Kidney epithelial cell (primary cell): ENCODE measurements at places on chromosomes 2 and 18. TPM values are rescaled to one million over a fixed set of nuclear protein-coding genes. Genes with fewer than 3 reads are reported as not detected.

GRCh38 chr2:6053743-6054142 lies 361.6 kb downstream of the SOX11 start:
- DNase-seq = no peak

GRCh38 chr2:171185941-171186340 lies 25.2 kb upstream of the TLK1 start:
- DNase-seq = no peak

GRCh38 chr2:42328148-42328833 lies 32.7 kb downstream of the COX7A2L start:
- no peak for DNase-seq

DNA sequence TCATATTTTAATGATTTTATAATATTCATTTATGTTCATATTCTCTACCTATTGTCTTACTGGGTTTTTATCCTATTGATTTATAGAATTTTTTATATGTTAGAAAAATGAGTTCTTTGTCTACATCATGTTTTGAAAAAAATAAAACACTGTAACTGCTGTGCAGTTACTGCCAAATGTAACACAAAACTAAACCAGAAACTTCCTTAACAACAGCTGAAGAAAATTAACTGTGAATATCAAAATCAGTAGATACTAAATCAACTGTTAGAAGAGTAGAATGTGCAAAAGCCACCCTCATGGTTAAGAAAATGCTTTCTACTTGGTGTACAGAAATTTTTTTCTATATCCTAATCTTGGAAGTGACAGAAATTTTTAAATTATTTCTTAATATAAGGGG lies 69.5 kb downstream of the PTRHD1 start:
- DNase-seq = no peak

DNA sequence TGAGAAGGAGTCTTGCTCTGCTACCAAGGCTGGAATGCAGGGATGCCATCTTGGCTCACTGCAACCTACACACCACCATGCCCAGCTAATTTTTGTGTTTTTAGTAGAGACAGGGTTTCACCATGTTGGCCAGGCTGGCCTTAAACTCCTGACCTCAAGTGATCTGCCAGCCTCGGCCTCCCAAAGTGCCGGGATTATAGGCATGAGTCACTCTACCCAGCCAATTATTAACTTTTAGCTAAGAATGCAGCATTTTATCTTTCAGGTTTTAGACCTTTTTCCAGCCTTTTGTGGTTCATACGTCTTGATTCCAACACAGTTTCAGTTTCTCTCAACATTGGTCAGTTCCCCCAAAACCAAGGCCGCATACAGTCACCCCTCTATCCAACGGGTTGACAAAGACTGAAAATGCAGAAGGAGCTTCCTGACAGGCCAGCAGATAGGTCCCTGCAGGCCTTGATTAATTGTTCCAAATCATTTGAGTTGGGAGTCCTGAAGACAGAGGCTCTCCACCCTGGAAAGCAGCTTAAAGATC lies 262.2 kb upstream of the KLHL29 start:
- DNase-seq = no peak

GRCh38 chr2:98935777-98936352 lies at the start of gene CRACDL:
CRACDL (minus strand) TSS chr2:98936225; CDS start chr2:98846800, 89,425 bp downstream.
- DNase-seq = no peak

DNA sequence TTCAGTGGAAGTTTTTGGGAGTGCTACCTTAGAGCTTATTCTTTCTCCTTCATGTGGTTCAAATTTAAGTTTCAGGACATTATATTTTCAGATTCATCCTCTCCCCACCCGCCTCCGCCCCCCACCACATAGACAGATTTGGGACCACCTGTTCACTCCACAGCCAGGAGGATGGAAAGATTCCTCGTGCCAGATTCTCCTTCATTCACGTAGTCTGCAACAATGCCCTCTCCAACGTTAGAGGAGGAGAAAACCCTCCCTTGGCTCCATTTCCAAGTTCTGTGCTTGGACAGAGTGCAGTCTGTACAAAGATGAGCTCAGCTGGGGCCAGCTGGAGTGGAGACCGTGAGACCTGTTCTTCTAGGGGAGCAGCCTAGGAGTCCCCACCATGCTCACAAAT lies 26.2 kb downstream of the POU3F3 start:
- no peak for DNase-seq

The SP5 gene
- total RNA-seq = 0.62 TPM in 1 of 2 replicates, not detected in the other

The TNP1 gene
- not detected in 2 replicates for total RNA-seq

The ACTG2 gene
- 0.27 and 2.1 TPM in 2 replicates for total RNA-seq
